ENCODE measurements at places on chromosomes 12 and 14.

- no peak for DNase-seq
These were observed 432.6 kb downstream of the PCNX1 start for GRCh38 chr14:71339650-71340415.

GRCh38 chr14:82134411-82134810, 600.8 kb upstream of the SEL1L start:
- DNase-seq, result no peak

- DNase-seq, result no peak
These were observed 3.2 kb downstream of the SUSD6 start for GRCh38 chr14:69614592-69614991.

GRCh38 chr12:67430708-67431335, 161.7 kb downstream of the CAND1 start:
- DNase-seq, result no peak

DNA sequence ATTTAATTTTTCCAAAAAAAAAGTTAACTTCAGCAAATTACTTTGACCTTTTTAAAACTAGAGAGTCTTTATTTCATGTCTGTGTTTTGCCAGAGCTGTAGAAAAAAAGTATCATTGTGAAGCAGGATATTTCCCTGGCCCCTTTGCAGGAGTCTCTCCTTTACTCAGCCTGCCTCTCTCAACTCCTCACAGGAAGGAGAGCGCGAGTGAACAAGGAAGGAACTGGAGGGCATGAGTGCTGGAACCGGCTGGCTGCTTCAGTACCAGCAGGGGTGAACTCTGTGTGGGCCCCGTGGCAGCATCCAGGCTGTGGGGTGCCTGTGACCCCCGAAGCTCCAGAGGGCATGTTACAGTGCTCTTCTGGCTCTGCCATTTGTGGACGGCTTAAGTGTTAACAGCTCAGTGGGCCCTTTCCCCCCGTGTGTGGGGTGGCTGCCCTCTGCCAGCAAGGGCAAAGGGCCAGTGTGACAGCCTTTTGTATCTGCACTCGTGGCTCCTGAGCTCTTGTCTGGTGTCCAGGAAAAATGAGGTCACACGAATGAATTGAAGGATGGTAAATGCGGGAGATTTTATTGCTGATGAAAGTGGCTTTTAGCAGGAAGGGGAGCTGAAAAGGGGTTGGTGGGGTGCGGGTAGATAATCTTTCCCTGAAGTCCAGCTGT, 76.6 kb upstream of the KCNH3 start:
- no peak for DNase-seq

DNA sequence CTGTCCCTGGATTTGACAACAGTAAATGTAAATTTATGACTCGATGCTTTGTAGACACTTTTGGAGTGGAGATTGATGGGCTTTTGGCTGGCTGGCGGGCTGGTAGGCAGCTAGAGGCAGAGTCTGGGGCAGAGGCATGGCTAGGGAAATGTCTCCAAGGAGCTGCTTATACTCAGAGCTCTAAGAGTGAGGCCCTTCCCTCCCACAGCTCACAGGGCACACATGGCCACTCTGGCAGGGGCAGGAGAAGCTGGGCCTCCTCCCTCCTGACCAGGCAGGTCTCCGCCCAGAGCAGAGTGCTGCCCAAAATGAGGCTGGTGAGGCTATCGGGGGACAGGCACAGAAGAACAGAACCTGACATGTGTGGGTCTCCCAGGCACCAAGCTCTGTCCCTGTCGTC, 67.5 kb downstream of the GALNT16 start:
- DNase-seq, result no peak

GRCh38 chr14:90495357-90496276, 98.8 kb downstream of the CALM1 start:
- no peak for DNase-seq
